ENCODE measurements at places on chromosomes 7 and 10. TPM values are rescaled to one million over a fixed set of nuclear protein-coding genes. Genes with fewer than 3 reads are reported as not detected.

DNA sequence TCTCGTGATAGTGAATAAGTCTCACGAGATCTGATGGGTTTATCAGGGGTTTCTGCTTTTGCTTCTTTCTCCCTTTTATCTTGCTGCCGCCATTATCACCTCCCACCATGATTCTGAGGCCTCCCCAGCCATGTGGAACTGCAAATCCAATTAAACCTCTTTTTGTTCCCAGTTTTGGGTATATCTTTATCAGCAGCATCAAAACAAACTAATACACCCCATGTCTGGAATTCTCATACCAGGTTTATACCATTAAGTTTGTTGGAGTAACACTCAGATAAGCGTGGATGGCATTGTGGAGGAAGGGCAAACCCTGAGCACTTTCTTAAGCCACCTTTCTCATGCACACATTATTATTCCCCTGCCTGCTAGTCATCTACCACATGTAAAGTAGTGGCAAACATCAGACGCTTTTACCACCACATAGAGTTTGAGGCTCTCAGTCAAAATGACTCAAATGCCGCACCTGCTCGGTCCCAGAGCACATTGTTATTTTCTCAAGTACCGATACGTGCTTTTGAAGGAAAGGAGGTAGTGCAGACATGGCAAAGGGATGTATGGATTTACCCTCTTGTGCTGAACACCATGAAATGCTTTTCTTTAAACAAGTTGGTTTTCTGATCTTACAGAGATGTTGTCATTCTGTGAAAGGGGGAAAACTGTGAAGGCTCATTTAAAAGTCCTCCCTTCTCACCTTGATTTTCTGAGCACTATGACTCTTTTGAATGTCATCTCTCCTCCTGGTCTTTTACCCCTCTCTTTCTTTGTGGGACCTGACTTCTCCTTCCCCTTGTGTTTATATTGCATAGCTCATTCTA lies 429.7 kb downstream of the EXOC4 start:
- no peak for DNase-seq

- no peak for DNase-seq
These were observed 12.2 kb downstream of the PLAC9 start for GRCh38 chr10:80144696-80145131.

- no peak for DNase-seq
These were observed 748.4 kb upstream of the PHF14 start for GRCh38 chr7:10225275-10225674.

GRCh38 chr10:72353965-72354355 lies 759 bp downstream of the DNAJB12 start:
- DNase-seq = peak; percentile 39

GRCh38 chr7:140972876-140973829 lies 41.6 kb downstream of the MRPS33 start:
- no peak for DNase-seq

DNA sequence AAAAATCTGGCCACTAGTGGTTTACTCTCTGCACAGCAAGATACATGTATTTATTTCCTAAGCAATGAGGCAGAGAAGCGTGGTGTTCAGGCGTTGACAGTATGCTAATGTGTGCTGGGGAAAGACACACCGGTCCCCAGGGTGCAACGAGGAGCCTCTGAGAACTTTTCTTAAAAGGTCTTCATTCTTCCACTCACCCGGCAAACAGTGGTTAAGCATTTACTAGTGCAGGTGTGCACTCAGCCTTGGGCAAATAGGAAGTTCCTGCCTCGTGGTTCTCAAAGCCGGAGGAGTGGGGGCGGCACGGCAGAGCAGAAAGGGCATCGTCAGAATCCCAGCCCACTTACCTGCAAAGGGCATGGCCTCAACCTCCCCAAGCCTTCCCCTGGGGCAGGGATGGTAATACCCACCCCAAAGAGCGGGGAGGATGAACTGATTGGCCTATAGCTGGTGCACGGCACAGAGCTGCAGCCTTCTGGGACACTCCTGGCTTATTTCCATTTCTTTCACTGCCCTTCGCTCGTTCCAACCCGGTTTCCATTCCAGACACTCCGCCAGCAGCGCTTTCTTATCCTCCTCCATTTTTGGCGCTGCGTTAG lies 184.3 kb upstream of the CTBP2 start:
- DNase-seq = no peak

DNA sequence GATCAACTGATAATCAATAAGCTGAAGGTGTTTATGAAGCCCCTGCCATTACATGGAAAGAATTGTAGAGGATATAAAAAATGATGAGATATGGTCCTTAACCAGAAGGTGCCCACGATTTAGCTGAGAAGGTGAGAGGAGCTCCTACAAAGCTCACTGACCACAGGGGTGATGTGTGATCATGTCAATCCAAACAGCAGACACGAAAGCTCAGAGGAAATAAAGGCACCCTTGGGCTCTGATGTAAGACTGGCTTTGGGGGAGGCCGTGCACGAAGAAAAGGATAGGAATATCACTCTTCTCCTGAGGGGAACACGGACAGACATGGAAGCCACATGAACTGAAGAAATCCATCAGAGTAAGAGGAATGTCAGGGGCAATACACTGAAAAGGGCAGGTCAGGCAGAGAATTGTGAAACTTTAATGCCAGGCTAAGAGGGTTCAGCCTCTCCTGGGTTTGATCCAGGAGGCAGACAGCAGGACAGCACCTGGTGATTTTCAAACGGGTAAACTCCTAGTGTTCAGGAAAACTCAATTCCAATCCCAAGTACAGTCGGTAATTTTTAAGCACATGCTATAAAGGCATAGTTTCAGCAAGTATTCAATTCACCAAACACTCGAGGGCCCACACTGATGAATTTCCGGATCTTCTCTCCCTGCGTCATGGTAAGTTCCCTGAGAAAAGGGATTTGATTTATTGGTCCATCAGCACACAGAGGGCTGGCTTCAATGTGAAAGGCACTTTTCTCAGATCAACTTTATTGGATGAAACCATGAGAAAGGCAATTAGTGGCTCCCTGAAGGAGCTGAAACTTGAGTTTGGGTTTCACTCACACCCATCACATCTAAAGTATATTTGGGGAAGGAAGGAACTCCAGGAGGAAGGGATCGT lies 163.8 kb downstream of the PRPF18 start:
- no peak for DNase-seq

DNA sequence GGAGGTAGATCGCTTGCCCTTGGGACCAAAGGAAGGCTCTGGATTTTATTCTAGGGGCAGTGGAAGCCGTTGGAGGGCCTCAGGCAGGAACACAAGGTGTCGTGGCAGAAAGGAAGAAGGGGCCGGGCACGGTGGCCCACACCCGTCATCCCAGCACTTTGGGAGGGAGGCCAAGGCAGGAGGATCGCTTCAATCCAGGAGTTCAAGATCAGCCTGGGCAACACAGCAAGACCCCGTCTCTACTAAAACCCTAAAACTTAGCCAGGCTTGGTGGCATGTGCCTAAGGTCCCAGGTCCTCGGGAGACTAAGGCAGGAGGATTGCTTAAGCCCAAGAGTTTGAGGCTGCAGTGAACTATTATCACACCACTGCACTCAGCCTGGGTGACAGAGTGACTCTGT lies 5.2 kb upstream of the PDGFA start:
- DNase-seq = no peak

GRCh38 chr10:49264177-49264677 lies 34.7 kb upstream of the C10orf71 start:
- DNase-seq = no peak

GRCh38 chr7:70944516-70944915 lies 187.4 kb upstream of the GALNT17 start:
- no peak for DNase-seq

DNA sequence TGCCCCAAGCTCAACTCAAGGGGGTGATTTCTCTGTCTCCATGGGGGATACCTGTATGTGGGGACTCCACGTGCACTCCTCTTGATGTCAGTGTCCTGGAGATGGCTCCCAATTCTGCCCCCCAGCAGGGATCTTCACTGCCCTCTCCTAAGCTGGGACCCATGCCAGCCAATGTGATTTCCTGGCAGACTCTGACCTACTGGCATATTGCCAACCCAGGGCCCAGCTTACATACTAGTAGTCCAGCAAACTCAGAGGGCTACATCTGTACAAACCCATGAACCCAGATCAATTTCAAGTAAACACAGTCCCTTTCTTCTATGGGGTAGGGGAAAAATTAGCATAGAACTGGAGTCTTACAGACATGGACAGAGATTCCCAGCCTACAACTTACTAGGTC lies 26.2 kb upstream of the BMPR1A start:
- peak; percentile 8 for DNase-seq

GRCh38 chr10:30985512-30985911 lies 46.2 kb downstream of the ZNF438 start:
- peak; percentile 66 for DNase-seq

DNA sequence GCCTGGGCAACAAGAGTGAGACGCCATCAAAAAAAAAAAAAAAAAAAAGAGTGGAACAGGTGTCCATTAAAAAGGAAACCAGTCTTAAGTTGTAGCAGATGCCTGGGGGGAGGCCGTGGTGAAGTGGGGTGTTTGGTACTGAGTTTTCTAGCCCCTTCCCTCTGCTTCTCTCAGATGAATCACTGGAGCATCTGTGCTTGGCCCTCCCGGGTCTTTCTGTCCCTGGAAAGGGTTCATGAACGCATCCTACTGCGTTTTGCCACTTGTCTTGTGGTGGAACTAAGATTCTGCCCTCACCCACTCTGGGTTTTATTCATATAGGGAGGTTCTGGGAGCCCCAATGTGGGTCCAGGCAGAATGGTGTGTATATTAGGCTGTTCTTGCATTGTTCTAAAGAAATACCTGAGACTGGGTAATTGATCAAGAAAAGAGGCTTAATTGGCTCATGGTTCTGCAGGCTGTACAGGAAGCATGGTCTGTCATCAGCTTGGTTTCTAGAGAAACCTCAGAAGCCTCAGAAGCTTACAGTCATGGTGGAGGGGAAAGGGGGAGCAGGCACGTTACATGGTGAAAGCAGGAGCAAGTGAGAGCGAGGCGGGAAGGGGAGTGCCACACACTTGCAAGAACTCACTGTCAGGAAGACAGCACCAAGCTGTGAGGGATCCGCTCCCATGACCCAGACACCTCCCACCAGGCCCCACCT lies 63.5 kb downstream of the CAMK1D start:
- DNase-seq = no peak

- no peak for DNase-seq
These were observed 203.9 kb upstream of the PCLO start for GRCh38 chr7:83366629-83367028.

GRCh38 chr7:82347808-82348207 lies 95.8 kb downstream of the CACNA2D1 start:
- no peak for DNase-seq

- DNase-seq = no peak
These were observed 25.3 kb downstream of the CCDC6 start for GRCh38 chr10:59880971-59881510.

GRCh38 chr7:45225311-45225947 lies 67.8 kb downstream of the RAMP3 start:
- DNase-seq = no peak

DNA sequence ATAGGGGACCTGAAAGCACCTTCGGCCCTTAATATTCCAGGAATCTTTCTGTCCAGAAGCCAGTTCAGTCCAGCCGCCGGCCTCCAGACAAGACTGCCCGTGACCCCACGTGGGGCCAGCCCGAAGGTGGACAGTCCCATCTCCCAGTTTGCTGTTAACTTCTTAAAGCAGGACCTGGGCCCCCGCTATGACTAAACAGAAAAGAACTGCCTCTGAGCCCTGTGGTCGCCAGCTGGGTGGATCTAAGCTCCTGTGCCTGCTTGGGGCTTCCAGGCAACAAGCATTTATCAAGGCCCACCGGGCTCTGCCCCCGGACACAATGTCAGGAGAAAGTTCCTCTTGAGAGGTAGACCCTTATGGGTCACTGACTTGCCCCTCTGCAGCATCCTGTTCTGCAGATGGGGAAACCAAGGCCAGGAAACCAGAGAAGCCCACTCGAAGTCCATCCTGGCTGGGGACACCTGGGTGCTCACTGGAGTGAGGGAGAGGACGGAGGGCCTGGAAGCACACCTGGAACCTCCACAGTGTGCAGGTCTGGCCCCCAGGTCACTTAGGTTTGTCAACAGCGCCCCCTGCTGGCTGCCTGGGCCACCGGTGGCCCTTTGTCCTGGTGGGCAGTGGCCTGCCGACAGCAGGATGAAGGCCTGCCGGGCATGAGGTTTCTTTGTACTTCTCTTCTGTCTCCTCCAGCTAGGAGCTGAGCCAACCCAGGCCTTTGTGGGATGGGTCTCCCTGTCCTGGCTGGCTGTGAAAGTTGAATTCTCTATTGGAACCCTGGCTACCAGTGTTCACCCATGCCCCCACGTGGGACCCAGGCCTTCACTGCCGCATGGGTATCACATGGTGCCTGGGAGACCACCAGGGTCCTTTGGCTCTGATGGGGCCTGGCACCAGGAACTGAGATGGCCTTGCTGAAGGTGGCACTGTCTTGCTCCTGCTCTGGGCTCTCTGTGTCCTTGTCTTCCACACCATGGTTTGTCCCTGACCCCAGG lies 128.0 kb downstream of the ZMIZ1 start:
- peak; percentile 38 for DNase-seq

GRCh38 chr7:90222811-90223725 lies 11.5 kb downstream of the STEAP2 start:
- DNase-seq = peak; percentile 81

DNA sequence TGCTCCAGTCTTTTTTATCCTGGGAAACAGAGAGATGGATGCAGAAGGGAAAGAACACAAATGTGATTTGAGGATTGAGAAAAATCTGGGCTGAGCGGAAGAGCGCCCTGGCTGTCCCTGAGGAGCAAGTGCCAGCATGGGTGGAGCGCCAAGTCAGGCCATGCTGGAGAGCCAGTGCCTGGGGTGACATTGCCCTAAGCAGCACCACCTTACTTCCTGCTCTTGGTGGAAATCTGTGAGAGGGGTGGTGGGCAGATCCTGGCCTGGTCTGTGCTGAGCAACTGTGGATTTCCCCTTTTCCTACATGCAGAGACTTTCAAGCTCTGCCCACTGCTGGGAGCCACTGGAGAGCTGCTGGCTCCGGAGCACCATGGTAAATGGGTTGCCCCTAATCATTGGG lies 36.9 kb downstream of the DDIT4 start:
- no peak for DNase-seq

DNA sequence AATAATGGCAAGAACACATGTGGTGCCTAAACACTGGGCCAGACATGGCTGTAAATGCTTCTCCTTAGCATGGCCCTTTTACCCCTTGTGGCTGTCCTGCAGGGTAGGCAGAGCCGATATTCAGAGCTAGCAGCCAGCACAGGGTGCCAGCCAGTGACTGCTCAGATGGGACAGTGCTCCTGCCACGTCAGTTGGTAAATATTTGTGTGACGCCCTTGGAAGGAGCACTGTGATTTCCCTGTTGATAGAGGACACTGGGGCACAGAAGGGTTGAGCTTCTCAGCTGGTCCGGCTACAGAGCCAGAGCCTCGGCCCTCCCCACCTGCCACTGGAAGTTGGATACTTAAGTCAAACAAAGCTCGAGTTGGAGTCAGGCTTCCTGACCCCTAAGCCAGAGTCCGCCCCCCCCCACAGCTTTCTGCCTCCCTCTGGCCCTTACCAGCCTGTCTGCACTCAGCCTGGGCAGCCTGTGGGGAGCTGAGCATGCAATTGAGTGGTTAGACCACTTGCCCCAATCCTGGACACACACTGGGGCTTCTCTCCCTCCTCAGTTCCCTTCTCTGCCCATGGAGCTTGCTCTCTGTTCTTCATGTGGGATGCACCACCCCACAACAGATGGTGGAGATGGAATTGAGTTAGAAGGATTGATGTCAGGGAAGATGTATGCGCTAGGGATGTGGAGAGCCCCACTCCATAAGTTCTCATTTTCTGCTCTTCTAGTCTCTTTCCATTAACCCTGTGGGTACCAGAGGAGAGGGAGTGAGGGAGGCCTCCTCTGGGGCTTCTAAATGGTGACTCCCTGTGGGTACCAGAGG lies 350.8 kb downstream of the PLXNA4 start:
- no peak for DNase-seq

The SFTPA1 gene
- not detected for total RNA-seq

The OR2A12 gene
- not detected for total RNA-seq

The PTF1A gene
- not detected for total RNA-seq

The NUTM2E gene
- total RNA-seq = not detected

The METTL2B gene
- 49.5 TPM for total RNA-seq

Measured in LHCN-M2 (cell line).